Activated CD8-positive, alpha-beta memory T cell treated with anti-CD3 and anti-CD28 coated beads for 1 hour (primary cell): ENCODE measurements at places on chromosomes 6 and 20.

DNA sequence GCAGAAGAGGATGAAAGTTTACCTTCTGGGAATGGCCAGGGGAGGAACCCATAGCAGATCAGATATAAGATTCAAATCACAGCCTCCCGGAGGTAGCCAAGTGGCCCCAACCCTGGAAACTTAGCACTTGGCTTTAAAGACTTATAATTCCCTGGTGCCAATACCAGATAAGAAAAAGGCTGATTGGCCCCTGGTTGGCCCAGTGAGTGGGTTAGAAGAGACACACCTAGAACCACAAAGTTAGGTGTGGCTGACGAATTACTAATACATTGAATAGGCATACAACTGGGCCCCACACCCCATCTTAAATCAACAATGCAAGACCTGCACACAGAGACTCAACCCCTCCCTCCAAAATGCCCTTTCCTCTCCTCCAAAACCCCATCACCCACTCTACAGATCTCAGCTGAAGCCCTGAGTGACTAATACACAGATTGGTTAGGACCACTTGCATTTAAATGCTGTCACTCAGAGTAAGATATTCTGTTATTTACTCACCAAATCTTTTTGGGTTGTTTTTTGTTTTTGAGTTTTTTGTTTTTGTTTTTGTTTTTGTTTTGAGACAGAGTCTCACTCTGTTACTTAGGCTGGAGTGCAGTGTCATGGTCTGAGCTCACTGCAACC is 315.4 kb upstream of the JARID2 start:
- no peak for DNase-seq

GRCh38 chr6:127515794-127516661 is 3.1 kb downstream of the MTCL3 start:
- no peak for DNase-seq

- no peak for DNase-seq
These were observed 48.2 kb downstream of the STX7 start for GRCh38 chr6:132464538-132465256.

DNA sequence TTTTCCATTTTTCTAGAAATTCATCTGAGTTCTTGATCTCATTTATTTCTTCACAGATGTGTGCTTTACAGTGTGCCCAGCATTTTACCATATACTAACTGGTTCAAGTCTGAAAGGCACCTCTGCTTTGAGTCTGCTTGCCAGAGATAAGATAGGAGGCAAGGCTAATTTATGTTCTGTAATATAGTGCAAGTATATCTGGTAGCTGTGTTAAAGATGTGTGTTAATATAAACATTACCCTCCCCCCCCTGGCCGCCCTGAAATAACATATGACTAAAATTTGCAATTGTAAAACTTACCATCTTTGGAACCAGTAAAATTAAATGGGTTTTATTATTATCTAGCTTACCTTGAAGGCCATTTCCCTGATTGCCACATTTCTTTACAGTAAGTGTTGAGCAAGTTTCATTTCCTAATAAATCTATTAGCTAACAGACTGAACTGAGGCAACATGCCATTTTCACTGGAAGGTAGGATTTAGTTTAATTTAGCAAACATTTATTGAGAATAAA is 2.7 kb downstream of the FBXO9 start:
- DNase-seq = no peak

GRCh38 chr6:13485923-13486562 is 1.4 kb downstream of the GFOD1 start:
- DNase-seq = no peak

- no peak for DNase-seq
These were observed 49.0 kb downstream of the COL11A2 start for GRCh38 chr6:33143113-33143770.

GRCh38 chr20:32017711-32018251 is 7.5 kb downstream of the CCM2L start:
- DNase-seq = peak; percentile 32

DNA sequence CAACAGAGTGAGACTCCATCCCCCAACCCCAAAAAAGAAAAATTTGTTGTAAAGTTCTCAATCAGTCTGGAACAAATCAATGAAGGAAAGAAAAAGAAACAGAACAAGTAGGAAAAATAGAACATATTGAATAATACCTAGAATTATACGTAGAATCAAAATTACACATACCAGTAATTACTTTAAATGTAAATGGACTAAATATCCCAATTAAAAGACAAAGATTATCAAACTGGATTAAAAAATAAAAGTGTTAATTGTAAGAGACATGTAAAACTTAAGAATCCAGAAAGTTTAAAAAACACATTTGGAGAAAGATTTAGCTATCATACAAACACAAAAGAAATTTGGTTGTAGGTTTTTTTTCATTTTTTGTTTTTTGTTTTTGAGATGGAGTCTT is 12.3 kb upstream of the CDYL start:
- no peak for DNase-seq

GRCh38 chr6:104170401-104170800 is 689.3 kb downstream of the HACE1 start:
- DNase-seq = no peak

GRCh38 chr6:137159912-137160311 is 13.5 kb downstream of the IL22RA2 start:
- DNase-seq = no peak

GRCh38 chr6:17115251-17116116 is 13.6 kb downstream of the STMND1 start:
- DNase-seq = no peak

- DNase-seq = no peak
These were observed 510.7 kb upstream of the ZNF337 start for GRCh38 chr20:26207237-26207966.

- no peak for DNase-seq
These were observed 18.1 kb upstream of the SFT2D1 start for GRCh38 chr6:166360243-166361076.

- DNase-seq = no peak
These were observed 106.7 kb upstream of the CNKSR3 start for GRCh38 chr6:154617175-154617574.

DNA sequence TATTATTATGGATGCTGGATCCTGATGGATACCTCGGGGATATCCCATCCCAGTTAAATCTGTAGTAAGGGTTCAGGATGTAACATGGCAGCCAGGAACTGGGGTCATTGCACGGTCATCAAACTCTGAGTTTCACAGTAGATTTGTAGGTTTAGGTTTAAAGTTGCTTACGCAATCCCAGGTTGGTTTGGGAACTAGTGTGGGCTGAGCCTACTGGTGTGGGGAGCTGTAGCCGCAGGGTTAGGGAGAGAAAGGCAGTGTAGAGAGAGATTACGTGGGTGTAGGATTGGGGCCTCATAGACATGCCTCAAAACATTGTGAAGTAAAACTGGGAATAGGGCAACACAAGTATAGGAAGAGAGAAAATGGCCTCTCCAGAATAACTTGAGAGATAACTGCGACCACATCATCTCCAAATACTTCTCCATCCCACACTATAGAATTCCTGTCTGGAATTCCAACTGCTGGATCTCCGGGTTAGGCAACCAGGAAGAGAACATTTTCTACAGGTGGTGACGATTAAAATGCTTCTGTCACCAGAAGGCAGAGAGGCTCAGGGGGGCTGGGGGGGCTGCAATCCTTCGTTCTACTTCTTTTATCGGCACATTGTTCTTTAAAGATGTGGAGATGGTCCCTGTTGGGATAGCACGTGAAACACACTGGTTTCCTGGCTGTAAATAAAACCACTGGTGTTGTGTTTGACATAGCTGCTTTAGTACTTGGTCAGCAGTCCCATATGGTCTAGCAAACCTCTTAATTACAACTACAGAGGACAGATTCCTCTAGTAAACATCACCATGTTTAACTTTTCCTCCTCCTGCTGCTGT is 44.9 kb upstream of the TMEM170B start:
- DNase-seq = no peak

GRCh38 chr6:20706939-20707485 is 172.8 kb downstream of the CDKAL1 start:
- no peak for DNase-seq

GRCh38 chr6:5562277-5562676 is 301.0 kb downstream of the FARS2 start:
- no peak for DNase-seq

GRCh38 chr6:113558966-113559365 is 298.2 kb upstream of the MARCKS start:
- DNase-seq = no peak

GRCh38 chr6:149847939-149848267 is 16.3 kb downstream of the LRP11 start:
- DNase-seq = no peak

DNA sequence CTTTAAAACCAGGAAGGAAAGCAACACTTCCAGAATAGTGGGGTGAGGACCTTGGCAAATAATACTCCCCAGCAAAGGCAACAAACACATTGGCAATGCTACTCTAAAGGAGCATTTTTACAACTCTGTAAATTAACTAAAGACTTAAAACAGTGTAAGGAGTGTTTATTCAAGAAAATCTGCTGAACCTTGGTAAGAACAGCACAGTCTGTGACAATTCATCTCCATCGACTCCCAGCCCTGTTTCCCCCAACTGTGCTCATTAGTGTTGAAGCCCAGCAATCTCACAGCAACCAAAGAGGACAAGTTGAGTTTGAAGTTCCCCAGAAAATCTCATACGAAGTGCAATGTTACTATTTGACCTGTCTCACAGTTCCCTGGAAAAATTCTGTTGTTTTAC is 884.9 kb downstream of the C6orf118 start:
- DNase-seq = no peak

DNA sequence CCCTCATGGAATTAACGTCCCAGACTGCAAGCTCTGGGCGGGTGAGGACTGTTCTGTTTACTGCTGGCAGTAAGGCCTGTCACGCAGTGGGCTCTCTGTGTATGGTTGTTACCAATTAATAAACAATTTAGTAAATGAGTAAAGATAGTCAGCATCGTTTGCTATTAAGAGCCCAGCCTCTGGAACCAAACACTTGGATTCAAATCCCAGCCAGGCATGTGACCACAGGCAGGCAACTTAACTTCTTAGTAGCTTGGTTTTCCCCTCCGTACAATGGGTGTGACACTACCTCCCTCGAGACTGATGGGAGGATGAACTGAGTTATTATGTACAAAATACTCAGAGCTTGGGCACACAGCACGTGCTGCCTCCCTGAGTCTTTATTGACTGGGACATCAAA is 137.7 kb upstream of the ARMC2 start:
- DNase-seq = no peak

GRCh38 chr6:25984265-25984664 is 21.7 kb downstream of the TRIM38 start:
- DNase-seq = no peak

DNA sequence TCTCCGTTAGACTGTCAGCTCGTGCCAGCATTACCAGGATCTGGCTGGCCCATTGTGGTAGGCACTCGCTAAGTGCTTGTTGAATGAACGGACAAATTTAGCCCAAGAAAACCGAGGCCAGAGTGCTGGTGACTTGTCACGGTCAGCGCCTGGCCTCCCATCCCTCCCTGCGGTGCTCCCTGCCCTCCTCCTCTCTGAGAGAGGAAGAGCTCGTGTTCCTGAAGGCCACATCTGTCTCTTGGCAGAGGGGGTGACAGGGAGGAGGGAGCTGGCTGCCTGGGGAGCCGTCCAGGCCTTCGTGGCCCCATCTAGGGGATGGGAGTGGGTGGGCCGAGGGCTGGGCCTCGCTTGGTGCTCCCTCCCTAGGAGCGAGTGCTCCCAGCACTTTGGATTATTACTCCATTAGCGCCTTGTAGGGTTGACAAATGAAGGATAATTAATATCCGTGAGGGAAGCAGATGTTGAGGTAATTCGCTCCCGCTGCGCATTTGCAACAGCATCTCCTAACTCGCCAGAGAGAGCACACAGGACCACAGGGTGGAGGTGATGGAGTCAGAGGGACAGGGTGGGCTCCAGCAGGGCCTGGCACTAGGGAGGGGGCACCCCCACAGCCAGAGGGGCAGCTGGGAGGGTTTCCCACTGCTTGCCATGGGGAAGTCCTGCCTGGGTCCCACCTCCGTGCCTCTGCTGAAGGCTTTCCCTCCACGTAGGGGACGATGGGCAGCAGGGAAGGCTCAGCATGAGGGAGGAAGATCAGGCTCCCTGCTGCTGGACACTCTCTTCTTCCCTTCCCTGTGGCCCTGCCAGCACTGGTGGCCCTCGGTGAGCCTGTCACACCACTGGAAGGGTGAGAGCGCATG is 37.0 kb downstream of the VSTM2L start:
- no peak for DNase-seq

- no peak for DNase-seq
These were observed 92.5 kb upstream of the HDGFL1 start for GRCh38 chr6:22476811-22477390.

GRCh38 chr6:34563513-34563870 is 7.4 kb upstream of the SPDEF start:
- no peak for DNase-seq

DNA sequence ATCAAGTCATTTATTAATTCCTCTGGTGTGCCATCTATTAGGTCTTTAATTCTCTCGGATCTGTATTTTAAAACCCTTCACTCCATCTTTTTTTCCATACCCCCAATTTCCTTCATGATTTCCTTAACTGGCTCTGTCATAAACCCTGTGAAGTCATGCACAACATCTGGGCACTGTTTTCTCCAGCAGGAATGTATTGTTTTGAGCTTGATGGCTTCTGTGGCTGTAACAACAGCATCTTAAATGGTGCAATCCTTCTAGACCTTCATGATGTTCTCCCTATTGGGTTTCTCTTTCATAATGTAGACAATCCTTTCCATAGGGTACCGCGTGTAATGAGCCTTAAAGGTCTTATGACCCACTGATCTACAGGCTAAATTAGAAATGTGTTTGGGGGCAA is 29.0 kb downstream of the CDK19 start:
- DNase-seq = no peak

DNA sequence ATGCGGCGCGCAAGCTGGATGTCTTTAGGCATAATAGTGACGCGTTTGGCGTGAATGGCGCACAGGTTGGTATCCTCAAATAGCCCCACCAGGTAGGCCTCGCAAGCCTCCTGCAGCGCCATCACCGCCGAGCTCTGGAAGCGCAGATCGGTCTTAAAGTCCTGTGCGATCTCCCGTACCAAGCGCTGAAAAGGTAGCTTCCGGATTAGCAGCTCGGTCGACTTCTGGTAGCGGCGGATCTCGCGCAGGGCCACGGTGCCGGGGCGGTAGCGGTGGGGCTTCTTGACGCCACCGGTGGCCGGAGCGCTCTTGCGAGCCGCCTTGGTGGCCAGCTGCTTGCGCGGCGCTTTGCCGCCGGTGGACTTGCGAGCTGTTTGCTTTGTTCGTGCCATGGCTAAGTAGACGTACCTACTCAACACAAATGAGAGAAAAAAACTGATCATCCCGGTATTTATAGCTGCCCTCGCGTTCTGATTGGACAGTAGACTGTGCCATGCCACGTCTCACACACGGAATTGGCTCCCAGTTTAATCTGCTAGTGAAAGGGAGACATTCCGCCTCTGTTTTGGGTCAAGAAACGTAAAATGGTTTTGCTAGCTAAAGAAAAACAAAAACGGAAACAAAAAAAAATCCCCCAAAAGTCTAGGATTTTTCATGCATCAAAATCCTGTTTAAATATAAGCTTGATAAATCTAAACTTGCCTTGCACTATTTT is 40.1 kb downstream of the OR2B2 start:
- DNase-seq = peak; percentile 71

- DNase-seq = no peak
These were observed 81.6 kb upstream of the OPRM1 start for GRCh38 chr6:153957394-153957793.

- DNase-seq = no peak
These were observed 129.1 kb downstream of the SLC24A3 start for GRCh38 chr20:19341348-19342053.
